ENCODE measurements at places on chromosomes 12 and 14. TPM values are rescaled to one million over a fixed set of nuclear protein-coding genes. Genes with fewer than 3 reads are reported as not detected.
A peak's percentile ranks its signal among the peaks of the same experiment; 100 is the strongest.

KRT6C gene
- total RNA-seq: not detected

TSHR gene
- total RNA-seq: not detected

GRCh38 chr12:98037401-98038140, 477.8 kb upstream of the TMPO start:
- no peaks in the 10 kb centered on the region for H3K36me3 ChIP-seq
- no peak overlapping the region for H3K27ac ChIP-seq
- H3K4me3 ChIP-seq: no peak overlapping the region
- no peaks in the 10 kb centered on the region for H3K27me3 ChIP-seq
- no peak for DNase-seq

TPPP2 gene
- not detected for total RNA-seq

CCDC38 gene
- 0.07 TPM for total RNA-seq

EDDM3A gene
- not detected for total RNA-seq

DNA sequence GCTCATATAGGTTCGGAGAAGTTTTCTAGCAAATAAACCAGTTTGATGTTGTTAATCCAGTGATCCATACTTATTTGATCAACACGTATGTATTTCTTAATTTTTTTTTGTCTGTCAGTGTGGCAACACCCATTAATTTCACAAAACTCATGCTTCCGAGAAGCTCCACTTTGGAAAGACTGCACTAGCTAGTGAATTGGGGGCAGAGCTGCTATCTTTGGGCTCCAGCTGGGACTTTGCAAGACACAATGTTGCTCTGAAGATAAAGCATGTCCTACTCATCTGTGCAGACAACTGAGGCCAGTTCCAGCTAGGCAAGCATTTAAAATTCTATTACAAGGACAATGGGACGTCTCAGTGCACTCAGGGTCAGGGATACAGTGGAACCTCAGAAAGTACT, 298.4 kb downstream of the NUAK1 start:
- H3K4me1 ChIP-seq: no peaks in the 10 kb centered on the region
- H3K4me3 ChIP-seq: no peak overlapping the region
- no peak overlapping the region for H3K27ac ChIP-seq

LRRC74A gene
- not detected for total RNA-seq

DNA sequence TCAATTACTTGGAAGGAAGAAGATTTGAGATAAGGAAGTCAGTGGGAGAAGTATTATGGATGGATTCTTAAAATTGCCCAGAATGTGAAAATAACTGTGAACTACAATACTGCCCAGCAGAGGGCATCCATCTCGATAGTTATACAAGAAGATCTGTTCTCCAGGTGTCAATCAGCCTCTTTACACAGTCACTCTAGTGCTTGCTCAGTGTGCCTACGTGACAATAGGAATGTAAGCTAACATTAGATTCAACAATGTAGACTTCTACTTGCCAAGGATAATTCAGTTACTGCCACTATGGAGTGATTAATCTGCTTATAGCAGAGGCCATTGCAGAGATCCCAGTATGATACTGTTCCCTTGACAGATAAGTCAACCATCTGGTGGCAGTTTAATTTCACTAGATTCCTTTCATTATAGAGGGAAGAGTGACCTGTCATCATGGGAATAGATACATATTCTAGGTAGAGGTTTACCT, 10.6 kb upstream of the MAP4K5 start:
- no peak overlapping the region for H3K27ac ChIP-seq
- no peaks in the 10 kb centered on the region for H3K4me1 ChIP-seq
- H3K4me3 ChIP-seq: no peak overlapping the region
- H3K27me3 ChIP-seq: no peaks in the 10 kb centered on the region
- DNase-seq: peak; percentile 41

C1S gene
- 6.2 TPM for total RNA-seq

TAS2R8 gene
- not detected for total RNA-seq
